ENCODE measurements at places on chromosomes 13 and 19.

DNA sequence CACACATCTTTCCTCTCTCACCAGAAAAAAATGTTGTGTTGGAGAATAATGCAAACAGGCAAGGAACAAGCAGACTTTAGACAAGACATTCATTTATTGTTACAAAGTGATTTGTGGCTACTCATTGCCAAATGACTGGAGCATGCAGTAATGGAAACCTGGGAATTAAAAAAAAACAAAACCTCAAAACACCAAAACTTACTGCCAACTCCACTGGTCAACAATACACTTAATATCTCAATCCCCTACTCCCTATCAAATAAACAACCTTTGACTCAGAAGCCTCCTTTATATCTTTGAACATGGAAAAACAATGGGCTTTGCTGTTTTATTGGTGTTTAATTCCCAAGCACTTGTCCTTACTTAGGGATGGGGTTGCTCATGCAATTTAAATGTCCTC, 112.8 kb downstream of the POSTN start:
- no peak for DNase-seq

DNA sequence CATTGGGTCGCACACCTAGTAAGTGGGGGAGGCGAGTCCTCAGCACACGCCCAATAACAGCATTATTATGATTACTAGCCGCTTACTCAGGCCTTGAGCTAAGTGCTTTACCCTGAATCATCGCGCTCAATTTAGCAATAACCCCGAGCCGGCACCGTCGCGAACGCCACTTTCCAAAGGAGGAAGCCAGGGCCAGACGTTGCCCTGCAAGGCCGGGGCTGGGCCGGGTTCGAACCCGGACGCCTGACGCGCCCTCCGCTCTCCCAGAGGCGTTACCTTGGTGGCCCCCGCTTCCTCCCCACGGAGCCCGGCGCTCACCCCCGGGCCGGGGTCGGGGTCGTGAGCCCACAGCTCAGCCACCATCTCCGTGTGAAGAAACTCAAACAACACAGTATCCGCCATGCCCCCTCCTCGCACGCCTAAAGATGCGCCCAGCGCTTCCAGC, at the start of gene TRAPPC6A:
TSS of gene TRAPPC6A (minus strand) at position 421 of the 445 bp plus-strand sequence. CDS start at position 402, 19 bp downstream.
- DNase-seq, result no peak

DNA sequence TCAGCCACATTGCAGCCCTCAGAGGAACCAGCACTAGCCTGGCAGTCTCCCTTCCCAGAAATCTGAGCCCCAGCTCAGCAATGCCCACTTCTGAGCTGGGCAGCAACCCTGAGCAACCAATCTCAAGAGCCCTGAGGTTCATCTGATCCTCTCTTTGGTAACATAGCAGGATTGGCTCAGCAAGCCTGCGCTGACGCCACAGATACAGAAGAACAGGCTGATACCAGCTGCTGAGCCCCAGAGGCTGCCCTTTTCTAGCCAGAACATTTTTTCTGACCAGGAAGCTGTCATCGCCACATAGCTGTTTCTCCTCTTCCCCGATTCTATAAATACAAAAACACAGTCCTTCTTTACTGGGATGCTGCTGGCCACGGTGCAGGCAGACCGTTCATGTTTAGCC, 59.8 kb downstream of the TRPM4 start:
- DNase-seq, result no peak

GRCh38 chr13:76363682-76364289, 522.4 kb downstream of the KCTD12 start:
- DNase-seq, result no peak

DNA sequence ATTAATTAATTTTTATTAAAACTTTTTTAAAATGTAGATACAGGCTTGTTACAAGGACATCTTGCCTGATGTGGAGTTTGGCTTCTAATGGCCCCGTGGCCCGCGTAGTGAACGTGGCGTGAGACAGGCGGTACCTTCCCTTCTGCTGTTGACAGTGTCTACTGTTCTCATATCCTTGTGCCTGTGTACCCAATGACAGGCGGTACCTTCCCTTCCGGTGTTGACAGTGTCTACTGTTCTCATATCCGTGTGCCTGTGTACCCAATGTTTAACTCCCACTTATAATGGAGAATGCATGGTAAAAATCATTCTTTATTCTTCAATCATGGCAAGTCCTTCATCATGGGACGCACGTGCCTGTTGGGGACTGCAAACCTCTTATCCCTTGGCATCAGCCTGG, 79.1 kb upstream of the ZNF835 start:
- DNase-seq, result no peak

DNA sequence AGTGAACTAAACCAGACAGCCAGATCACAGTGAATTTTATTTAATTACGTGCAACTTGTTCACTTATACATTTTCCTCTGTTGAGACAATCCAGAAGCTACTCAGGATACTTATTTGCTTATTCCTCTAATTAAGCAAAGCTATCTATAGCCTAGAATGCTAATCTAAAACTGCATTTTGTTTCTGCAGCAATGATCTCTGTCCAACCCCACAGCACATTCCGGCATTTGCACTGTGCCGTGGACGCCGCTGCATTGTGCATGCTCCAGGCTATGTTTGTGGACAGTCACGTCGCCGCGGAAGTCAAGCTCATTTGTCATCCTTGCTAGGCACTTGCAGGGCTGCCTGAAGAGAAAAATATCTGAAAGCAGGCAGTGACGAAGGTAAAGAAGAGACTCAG, 406.9 kb downstream of the RFC3 start:
- no peak for DNase-seq

GRCh38 chr13:62193919-62194318, 778.3 kb upstream of the PCDH20 start:
- DNase-seq, result no peak

DNA sequence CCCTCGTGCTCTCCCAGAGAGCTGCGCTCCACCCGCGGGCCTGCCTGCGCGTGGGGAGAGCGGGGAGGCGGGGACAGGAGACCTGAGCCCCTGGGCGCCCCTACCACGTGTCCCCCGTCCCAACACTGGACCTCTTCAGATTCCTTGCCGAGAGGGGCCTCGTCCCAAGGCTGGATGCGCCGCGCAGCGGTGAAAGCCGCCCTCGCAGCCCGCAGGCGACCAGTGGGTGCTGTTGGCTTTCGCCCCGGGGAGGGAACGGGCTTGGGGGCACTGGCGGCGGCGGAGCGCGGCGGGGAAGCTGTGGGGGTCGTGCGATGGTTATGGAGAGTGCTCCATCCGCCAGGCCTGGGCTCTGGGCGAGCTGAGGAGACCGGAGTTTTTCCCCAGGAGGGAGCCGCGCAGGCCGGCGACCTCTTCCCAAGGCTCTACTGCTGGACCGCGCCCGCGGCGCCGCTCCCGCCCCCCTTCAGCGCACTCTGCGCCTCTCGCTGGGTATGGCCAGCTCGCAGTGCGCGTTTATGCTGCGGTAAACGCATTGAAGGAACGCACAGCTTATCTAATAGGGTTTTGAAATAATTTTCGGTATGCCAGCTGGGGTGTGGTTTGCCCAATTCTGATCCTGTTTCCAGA, 17.2 kb upstream of the RNF17 start:
- DNase-seq, result no peak

- peak; percentile 98 for DNase-seq
Measured at GRCh38 chr19:662962-663681, at the start of gene RNF126. TSS of gene RNF126 (minus strand) at chr19:663214. CDS start at chr19:663121, 93 bp downstream.

- DNase-seq, result peak; percentile 74
Measured at GRCh38 chr19:35935911-35936737, at the start of gene LRFN3. TSS of gene LRFN3 (plus strand) at chr19:35936374. CDS start at chr19:35939426, 3,052 bp downstream.

- DNase-seq, result no peak
Measured at GRCh38 chr13:30714629-30715371, 20.5 kb upstream of the ALOX5AP start.

GRCh38 chr13:43150369-43151207, 127.2 kb downstream of the DNAJC15 start:
- DNase-seq, result no peak

- DNase-seq, result no peak
Measured at GRCh38 chr19:56840451-56841192, at the start of the genes PEG3 and ZIM2. TSS of gene PEG3 (minus strand) at chr19:56840726. CDS start at chr19:56824655, 16,071 bp downstream. TSS of gene ZIM2 (minus strand) at chr19:56840726. CDS start at chr19:56824277, 16,449 bp downstream.

DNA sequence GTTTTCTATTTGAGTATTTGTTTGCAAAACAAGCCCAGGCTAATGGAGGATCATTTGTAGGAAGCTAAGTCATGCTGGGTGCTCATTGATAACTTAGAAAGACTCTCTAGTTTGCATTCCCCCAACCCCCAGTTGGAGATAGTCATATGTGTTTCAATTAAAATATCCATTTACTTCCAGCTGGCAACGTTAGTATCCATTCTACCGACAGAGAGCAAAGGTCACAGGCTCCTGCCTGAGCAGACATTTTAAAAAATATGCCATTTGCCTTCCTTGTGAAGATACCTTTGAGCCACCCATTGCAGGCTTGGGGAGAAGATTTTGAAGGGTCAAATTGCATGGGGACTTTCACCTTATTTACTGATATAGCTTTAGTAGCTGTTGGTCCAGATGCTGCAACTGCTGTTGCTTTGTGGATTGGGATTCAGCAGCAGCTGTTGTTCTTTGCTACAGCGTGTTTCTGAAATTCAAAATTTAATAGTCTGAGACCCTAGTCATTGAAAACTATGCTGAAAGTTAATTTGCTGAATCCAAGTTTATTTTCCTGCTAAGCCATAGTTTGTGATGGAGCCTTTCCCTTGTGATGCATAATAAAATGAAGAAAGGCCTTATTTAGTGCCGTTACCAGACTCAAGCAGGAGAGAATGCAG, 335.1 kb downstream of the GPC6 start:
- DNase-seq, result no peak

GRCh38 chr13:22049384-22049783, 378.5 kb downstream of the FGF9 start:
- no peak for DNase-seq

DNA sequence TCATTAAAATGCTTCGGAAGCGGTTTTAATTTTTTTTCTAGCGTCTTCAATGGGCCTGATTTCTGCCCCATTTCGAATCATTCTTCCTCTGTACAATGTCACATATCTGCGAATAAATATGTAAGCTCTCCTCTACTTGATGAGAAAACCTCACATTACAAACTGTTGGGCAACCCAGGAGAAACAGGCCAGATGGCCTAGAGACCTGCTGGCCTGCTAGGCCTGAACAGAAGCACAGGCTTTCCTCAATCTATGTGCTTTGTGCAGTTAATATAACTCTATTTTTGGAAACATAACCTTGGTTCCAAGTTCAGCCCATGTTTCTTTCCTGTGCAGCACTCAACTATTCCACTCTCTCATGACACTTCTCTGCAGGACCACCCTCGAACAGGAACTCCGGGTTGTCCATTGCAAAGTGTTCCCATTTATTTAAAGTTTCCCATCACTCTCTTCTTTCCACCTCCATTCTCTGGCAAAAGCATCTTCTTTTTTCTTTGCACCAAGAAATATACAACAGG, 42.0 kb downstream of the DCLK1 start:
- no peak for DNase-seq

- DNase-seq, result no peak
Measured at GRCh38 chr13:65856431-65856830, 1373.7 kb downstream of the PCDH9 start.

DNA sequence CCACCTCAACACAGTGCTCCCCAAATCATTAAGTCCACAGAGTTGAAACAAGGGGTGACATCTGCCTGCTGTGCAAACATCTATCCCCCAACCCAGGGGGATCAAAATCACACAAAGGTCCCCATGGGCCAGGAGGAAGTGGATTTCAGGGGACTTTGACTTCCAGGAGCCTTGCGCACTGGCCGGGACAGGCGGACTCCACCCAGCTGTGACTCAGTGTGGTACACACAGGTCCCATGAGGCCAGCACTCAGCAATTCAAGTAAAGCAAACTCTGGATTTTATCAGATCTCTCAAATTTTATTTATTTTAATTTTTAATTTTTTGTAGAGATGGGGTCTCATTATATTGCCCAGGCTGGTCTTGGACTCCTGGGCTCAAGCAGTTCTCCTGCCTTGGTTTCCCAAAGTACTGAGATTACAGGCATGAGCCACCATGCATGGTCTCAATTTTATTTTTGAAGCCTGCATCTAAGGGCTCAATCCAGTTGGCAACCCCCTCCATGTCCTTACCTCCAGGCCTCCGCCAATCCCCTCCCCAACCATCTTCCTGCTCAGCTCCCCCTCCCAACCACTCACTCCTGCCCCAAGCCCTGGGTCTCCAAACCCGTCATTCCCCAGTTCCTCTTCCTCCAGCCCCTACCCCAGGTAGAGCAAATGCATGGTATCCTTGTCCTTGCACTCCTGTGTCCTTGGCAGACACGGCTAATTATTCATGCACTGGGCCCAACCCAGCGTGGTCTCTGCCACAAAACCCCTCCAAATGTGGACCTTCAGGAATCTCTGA, 18.2 kb downstream of the ARHGAP33 start:
- DNase-seq, result no peak

GRCh38 chr19:48543121-48543710, 8.8 kb upstream of the SULT2B1 start:
- DNase-seq, result no peak

- no peak for DNase-seq
Measured at GRCh38 chr19:48629599-48630295, 7.4 kb downstream of the DBP start.

DNA sequence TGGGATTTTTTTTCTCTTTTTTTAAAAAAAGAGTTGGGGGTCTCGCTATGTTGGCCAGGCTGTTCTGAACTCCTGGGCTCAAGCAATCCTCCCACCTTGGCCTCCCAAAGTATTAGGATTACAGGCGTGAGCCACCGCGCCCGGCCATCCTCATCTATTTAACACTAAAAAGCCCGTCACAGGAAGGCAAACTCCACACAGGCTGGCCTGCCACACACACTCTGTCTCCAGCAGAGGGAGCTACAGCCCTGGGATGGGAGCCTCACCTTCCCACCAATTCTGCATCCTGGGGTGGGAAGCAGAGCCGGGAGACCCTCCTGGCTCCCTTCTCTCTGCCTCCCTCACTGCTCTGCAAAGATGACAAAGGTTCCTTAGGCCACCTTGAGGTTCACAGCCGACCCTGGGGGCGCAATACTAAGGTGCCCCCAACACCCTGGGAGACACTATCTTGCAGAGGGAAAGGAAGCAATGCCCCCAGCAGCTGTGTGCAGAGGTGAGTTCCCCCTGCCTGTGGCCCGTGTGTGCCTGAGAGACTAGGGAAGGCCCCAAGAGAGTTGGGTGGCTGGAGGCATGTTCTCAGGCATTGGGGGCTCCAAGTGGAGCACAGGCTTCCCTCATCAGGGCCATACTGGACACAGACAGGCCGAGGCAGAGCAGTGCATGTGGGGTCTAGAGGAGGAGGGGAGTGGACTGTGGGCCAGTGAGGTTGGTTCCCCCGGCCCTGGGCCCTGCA, 27.4 kb upstream of the TIMM44 start:
- DNase-seq, result peak; percentile 60

GRCh38 chr19:50207730-50208129, 4.3 kb downstream of the MYH14 start:
- DNase-seq, result no peak

- DNase-seq, result no peak
Measured at GRCh38 chr19:14164724-14165493, 28.5 kb upstream of the ASF1B start.

- DNase-seq, result no peak
Measured at GRCh38 chr19:1340681-1341469, 42.8 kb upstream of the NDUFS7 start.

Measured in GM10248 (cell line).